NCI-H1694 (cell line): ENCODE measurements at places on chromosomes 2 and 18.

- DNase-seq: no peak
Observed at GRCh38 chr2:239288951-239289511, 111.8 kb downstream of the HDAC4 start.

DNA sequence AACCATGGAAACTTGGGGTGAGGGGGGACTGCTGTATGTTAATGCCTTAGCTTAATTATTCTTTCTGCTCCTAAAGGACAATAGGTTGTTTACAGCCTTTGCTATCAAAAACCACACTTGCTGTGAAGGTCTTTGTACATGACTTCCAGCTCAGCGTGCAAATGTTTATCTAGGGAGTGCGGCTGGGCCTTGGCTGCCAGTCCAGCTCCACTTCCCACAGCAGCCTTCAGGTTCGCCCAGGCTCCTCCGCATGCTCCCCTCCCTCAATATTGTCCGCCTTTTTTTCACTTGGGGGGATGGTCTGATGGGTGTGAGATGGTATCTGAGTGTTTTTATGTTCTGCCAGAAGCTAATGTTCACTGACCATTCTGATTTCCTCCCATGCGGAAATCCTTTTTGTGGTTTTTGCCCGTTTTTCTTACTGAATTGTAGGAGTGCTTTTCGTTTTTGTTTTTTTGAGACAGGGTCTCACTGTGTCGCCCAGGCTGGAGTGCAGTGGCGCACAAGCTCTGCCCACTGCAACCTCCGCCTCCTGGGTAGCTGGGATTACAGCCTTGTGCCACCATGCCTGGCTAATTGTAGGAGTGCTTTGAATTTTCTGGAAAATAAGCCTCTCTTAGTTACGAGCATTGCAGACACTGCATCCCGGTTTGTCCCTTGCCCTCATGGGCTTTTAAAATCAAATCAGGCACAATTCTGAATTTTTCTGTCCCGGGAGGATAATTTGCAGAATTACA is 28.8 kb downstream of the SH3BP4 start:
- no peak for DNase-seq

DNA sequence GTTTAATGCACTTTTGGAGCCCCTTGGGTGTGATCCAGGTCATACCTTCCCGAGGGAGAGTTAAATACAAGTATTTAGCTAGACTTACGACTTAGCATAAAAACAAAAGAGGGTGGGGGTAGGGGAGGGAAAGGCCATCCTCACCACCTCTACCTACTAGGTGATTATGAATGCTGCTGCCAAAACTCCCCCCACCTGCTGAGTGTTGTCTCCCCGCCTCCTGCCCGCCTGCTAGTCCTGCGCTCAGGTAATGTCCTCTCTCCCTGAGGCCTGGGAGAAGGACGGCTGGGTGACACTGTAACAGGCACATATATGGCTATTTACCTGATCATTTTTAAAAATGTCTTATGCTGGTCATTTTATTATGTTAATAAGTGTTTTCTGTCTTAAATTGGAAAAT is 3.0 kb upstream of the NCKAP5 start:
- no peak for DNase-seq

DNA sequence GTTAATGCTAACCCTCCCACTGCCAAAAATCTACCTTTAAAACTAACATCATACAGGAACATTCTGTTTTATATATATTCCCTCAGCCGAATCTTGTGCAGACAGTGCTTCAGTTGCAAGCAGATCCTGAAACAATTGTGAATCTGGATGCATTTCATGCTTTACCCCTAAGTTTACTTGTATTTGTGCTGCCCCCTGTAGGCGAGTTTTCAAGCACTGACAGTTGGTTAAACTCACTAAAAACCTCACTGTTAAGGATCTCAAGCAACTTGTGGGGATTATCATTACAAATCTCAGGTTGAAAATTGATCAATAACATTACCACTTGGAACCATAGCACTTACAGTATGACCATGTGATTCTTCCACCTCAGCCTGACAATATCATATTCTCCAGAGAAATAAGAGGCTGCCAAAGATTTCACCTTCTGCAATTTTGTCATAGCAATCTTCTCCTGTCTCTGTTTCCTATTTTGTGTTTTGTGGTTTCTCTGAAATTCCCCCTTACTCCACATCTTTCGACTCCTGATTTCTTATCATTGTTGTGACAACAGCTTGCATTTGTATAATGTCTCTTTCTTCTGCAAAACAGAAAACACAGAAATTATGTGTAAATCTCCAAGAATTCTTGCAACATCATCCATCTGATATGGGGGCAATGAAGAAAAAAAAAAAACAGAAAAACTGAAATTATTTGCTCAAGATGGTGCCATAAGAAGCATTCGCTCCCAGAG is 354.6 kb upstream of the SETBP1 start:
- peak; percentile 48 for DNase-seq

DNA sequence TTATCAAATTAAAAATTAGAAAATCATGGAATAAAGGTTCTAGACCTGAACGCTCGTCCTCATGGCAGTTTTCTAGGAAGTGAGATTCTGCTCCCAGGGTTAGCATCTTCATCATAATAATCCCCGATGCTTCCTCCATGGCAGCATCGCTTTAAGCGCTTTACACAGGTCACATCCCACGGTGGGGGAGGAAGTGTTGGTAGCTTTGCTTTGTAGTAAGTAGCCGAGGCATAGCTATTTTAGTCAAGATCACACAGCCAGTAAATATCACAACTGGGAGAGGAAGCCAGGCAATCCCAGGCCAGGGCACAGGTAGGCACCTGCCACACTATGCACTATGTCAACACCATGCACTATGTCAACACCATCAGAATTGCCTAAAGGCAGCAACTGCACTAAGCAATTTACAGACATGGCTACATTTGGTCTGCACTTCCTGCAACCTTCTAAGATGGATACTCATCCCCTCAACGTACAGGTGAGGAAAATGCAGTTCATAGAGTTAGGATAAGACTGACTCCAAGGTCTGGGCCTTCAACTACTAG is 205.5 kb downstream of the FBXO15 start:
- DNase-seq: no peak

GRCh38 chr2:239581352-239581901 is 180.6 kb upstream of the HDAC4 start:
- DNase-seq: no peak

DNA sequence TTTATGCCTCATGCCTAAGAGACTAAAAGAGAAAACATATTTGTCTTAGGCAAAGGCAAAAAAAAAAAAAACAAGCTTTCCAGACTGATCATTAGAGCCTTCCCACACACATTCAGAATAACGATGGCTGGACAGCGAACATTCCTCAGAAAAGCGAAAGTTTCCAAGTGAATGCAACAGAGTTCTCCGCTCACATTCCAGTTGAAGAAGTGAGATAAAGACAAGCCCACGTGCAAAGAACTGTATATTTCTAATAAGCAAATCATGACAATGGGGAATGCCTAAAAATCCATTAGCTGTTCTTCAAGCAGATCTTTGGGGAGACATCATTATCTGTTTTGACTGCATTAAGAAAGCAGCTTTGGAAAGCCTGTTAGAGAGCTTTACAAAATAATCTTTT is 347.9 kb downstream of the METTL4 start:
- no peak for DNase-seq

GRCh38 chr2:45806563-45807358 is 155.3 kb downstream of the PRKCE start:
- no peak for DNase-seq

DNA sequence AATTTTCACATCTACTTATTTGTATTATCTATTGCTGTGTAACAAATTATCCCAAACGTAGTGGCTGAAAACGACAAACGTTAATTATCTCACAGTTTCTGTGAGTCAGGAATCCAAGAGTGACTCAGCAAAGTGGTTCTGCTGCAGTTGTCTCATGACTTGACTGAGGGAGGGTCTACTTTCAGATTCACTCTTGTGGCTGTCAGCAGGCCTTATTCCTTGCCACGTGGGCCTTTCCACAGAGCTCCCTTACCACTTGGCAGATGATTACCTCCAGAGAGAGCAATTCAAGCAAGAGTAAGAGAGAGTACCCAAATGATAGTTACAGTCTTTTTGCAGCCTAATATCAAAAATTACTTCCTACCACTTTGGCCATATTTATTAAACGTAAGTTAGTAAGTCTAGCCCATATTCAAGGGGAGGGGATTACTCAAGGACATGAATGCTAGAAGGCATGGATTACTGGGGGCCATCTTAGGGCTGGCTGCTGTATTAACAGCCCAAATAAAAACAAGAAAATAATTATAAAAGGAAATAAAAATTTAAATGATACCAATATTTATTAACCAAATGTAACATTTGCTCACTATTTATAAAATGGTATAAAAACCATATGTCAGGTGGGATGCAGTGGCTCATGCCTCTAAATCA is 48.7 kb upstream of the NBEAL1 start:
- DNase-seq: no peak

DNA sequence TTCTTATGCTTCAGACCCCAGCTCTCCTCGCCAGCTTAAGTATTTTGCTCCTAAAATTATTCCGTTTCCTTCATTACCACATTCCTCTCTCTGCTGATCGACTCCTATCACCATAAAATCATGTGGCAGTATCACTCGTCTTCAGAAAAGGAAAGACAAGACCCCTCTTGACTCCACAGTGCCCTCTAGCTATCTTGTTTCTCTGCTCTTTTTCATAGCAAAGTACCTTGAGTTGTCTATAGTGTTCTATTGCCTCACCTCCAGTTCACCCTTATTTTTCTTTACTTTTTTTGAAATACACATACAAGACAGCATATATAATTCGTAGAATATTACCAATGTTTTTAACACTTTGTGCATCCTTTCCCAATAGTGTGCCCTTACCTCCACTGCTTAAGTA is 273.2 kb upstream of the SIX3 start:
- DNase-seq: no peak

DNA sequence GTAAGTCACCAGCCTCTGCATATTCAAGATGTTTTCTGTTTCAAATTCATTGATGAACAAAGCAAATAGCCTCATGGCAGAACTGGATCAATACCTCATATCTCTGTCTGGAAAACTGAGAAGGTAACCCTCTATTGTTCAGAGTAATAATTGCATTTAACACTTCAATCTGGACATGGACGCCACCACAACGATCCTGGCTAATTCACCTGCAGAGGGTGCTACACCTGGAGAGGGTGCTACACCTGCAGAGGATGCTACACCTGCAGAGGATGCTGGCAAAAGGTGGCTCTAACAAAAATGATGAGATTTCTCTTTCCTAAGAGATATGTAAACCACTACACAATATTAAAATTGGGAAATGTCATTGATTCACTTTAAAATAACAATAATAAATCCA is 183.1 kb upstream of the HNRNPA3 start:
- no peak for DNase-seq

- DNase-seq: no peak
Observed at GRCh38 chr2:169849710-169850109, 22.5 kb downstream of the UBR3 start.

- no peak for DNase-seq
Observed at GRCh38 chr2:75077909-75078308, 119.5 kb downstream of the POLE4 start.

GRCh38 chr2:38146275-38146906 is 70.4 kb upstream of the CYP1B1 start:
- DNase-seq: no peak

DNA sequence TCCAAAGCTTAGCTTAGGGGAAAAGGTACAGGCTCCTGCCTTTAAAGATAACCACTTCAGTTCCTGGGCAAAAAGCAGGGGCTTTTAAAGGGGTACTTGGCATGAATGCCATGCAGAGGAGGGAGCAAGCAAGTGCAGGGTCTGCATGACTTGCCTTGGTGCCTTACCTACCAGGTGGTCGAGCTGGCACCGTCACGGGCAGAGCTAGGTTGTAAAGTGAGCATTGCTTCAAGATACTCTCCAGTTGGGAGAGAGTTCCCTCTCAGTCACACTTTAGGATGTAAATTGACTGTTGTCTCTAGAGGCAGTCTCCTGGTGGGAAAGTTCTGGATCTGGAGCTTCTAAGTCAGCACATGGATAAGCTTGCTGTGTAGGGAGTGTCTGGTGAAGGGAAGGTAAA is 58.6 kb upstream of the MCFD2 start:
- no peak for DNase-seq

- DNase-seq: no peak
Observed at GRCh38 chr2:158403237-158403636, 53.3 kb downstream of the CCDC148 start.

GRCh38 chr2:172329774-172330671 is 97.4 kb upstream of the ITGA6 start:
- DNase-seq: no peak

DNA sequence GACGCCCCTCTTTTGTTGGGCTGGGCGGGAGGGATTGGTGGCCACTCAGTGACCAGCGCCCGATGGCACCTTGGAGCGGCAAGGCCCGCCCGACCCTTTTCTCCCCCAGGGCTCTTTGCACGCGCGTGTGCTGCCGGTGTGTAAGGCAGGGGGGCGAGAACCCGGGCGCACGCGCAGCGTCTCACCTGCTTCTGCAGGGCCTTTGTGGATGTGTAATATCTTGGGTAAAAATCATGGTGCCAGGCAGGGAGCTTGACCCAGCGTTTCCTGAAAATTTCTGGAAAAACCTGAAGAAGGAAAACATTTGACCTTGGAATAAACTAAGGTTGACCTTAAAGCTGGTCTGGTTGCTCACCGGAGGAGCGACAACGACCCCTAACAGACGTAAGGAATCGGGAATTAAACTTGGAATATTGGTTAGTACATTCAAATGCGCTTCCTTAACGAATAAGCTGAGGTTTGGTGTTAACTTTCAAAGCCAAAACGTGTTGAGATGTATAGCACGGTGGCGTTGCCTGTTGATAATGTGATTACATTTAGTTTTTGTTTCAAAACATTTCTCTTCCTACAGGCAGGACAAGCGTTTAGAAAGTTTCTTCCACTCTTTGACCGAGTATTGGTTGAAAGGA is 438 bp downstream of the HSPE1 start:
- DNase-seq: no peak

DNA sequence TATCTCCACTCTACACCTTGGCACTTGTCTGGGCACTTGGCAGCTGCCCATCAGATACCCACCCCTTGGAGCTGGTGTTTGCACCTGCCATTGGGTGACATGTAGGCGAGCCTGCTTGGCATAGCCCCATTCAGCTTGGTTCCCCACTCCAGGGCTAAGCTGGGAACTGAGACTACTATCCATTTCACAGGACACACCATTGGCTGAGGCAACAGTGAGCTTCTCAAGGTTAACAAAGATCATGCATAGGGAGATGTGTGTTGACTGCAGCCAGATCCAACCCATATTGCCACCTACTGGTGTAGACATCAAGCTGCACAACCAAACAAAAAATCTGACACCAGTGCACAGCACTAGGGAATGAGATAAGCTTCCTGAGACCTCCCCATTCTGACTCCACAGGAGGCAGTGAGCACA is 1389.8 kb upstream of the TMEFF2 start:
- no peak for DNase-seq

DNA sequence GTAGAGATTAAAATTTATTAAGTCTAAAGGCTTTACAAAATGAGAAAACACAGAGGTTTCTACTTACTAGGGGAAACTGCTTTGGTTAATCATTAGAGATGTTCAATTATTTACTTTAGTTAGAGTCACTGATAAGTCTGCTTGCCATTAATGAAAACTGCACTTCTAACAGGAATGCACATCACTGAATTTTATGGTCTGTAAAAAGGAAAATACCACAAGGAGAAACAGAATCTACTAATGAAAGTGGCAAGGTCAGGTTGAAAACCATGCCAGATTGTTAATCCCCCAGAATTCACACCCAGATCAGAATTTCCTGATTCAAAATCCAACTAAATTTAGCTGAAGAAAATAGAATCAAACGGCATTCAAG is 90.5 kb upstream of the GRB14 start:
- no peak for DNase-seq
